Suprapubic skin (tissue), 4 donors: ENCODE measurements at places on chromosomes 5 and 9.
A peak's percentile ranks its signal among the peaks of the same experiment; 100 is the strongest.

DNA sequence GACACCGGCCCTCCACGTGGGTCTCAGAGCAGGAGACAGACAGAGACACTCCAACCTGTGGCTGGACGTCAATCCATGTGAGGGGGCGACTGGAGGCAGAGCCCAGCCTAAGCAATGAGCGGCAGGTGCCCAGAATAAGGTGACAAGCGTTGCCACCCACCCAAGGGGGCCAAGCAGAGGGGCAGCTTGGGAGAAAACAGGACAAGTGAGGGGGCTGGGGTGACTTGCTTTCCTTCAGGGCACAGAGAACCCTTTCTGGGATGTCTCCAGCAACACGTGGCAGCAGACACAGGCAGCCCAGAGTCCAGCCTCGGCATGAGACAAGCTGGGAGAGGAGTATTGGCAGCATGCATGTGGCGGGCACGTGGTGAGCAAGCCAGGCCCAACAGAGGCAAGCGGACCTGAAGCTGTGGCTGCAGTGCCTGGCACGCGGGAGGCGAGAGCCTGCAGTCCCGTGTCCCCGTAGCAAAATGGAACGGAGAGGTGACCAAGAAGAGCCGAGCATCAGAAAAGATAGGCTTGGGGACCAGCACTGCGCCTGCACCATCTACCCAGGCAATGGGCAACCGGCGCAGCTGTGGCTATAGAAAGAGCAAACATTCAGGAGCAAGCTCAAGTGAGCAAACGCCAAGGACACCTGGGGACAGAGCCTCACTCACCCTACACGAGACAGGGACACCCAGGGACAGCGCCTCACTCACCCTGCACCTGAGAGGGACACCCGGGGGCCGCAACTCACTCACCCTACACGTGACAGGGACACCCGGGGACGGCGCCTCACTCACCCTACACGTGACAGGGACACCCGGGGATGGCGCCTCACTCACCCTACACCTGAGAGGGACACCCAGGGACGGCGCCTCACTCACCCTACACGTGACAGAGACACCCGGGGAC lies 6.2 kb downstream of the TERT start:
- peak; percentile 46 for DNase-seq

GRCh38 chr9:136784997-136785361 lies 6.2 kb upstream of the TMEM141 start:
- no peak for DNase-seq

DNA sequence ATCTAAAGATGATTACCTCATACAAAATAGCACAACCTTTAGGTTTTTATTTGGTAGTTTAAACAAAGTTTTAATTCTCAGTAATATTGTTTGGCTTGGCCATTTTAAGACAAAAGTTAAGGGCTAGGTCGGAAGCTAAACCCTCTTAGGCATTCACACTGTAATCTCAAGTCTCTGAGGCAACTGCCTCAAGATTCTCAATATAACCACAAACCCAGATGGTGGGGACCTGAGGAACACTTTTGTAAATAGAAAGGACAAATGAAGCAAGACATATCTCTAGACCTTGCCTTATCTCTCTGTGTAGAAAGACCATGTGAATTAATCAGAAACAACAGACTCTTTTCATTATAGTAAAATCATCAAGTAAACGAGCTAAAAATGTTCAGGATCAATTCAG lies 500.2 kb upstream of the CDH6 start:
- DNase-seq: no peak

DNA sequence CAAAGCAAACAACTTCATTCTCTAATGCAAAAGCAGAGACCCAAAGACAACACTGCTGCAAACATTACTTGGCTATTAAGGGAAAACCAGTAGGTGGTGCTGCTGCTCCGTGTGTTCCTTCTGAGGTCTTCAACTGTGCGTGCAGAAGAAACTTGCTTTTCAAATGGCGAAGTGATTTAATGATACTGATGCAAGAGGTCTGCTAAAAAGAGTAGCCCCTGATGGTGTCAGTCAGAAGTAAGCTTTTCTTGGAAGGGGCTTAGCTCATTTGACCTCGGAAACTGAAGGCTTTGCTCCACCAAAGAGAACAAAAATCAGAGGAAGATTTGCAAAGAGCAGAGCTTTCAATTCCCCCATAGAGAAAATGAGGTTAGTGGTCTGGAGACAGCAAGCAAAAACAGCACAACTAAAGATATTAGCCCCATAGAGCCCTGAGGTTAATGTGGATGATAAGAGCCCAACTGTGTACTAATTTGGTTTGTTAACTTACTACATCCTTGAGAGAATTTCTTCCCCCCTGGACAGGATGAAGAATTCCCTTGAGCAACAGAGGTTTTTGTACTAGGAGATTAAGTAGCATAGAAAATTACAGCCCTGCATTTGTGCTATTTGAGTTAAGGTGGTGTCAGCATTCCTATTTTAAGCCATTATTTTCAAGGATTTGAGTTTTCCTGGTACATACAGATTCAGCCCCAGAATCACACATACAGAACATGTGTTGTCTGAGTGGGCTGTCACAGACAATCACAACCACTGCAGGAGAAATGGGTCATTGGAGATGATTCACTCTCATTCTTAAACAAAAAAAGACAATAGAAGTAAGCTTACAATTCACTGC lies 153.2 kb upstream of the C9orf72 start:
- DNase-seq: no peak

- DNase-seq: no peak
Measured at GRCh38 chr9:89254773-89255125, 56.2 kb upstream of the CKS2 start.

GRCh38 chr5:172492097-172492840 lies 37.9 kb upstream of the SH3PXD2B start:
- peak; percentile 29 for DNase-seq

GRCh38 chr5:111699976-111700375 lies 57.0 kb downstream of the NREP start:
- DNase-seq: no peak

GRCh38 chr5:37391591-37391990 lies 12.5 kb downstream of the WDR70 start:
- DNase-seq: no peak

- DNase-seq: no peak
Measured at GRCh38 chr9:116238225-116238624, 84.6 kb downstream of the PAPPA start.
